ENCODE measurements at places on chromosomes 5 and 9. TPM values are rescaled to one million over a fixed set of nuclear protein-coding genes. Genes with fewer than 3 reads are reported as not detected.

The CSF1R gene
- 0.84 TPM for total RNA-seq

The GOLM1 gene
- total RNA-seq, result 142 TPM

The AJM1 gene
- 1.8 TPM for total RNA-seq

DNA sequence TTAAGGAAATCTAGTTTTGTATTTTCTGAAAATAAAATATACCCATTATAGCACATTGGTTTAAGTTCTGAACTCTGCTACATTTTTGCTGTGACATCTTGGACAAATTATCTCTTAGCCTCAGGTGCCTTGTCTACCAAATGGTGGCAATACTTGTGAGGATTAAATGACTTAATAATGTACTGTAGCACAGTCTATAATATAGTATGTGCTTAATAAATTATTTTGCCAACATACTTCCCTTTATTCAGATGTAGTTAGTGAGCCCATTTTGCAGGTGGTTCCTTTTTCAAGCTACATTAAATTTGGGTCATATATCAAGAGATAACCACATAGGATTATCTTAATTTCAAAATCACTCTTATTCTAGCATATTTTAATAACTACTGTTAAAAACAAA, 3.2 kb downstream of the ETF1 start:
- no peak for DNase-seq

DNA sequence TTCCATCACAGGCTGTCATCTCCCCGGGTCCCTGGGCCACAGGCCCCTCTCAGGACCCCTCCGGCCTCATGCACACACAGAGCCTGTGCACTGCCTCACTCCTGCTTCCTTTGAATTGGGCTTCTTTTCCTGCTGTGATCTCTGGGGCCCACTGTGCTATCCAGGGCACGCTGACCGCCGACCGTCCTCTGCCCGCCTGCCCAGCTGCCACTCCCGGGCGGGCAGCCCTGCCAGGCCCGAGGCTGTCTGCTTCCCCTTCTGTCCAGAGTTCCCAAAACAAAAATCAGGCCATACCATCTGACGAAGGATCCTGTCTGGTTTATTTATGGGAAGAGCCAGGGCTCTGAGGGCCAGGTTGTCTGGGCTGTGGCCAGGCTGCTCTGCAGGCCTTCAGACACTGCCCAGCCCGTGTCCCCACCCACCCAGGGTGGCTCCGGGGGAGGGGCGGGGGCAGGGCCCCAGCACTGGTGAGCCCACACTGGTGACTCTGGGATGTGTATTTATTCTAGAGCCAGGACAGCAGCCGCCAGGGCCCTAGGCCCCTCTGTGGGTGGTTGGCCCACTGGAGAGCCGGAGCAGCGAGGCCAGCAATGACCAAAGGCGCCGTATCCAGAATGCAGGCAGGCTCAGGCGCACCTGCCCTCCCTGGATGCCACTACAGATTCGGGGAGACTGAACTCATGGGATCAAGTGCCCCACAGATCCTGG, 57.0 kb downstream of the ADAMTS2 start:
- no peak for DNase-seq

DNA sequence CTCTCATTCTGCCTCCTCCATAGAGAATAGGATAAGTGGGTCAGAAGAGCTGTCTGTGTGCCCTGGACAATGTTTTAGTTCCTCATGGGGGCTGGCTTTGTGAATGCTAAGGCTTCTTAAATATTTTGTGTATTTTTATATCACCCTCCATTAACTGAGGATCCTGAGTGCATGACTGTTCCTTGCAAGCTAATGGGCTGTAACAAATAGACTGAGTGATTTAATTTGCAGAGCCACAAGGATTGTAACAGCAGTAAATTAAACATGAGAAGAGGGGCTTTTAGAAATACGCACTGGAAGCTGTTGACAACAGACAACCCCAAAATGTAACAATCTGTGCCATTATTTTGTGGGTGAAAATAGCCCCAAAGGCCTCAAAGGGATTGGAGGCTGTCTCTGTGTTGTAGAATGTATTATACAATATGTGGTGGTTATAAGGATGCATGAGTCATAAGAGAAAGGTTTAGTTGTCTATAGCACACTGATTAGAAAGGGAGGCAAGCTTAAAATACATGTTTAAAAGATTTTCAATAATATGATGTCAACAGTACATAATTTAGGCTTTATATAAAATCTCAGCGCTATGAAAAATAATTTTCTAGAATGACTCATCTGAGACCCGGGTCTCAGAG, 152.7 kb upstream of the ACTBL2 start:
- no peak for DNase-seq

DNA sequence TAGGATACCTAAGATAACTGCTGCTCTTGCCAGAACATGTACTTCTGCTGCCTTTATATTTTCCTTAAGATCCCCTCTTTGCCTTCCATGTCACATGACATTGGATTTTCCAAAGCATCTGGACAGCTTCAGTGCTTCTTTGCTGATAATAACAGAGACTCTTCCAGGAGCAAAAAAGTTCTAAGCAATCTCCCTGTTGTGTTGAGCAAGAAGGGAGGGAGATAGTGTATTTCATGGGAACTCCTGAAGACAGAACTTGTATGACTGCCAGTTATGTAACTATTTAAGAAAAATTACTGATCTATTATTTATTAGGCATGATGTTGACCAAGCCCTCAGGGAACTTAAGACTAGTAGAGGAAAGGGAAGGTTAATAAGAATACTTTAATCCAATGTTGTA, 454.7 kb downstream of the SPATA31D1 start:
- DNase-seq, result no peak

- DNase-seq, result no peak
Measured at GRCh38 chr9:129462360-129462759, 158.5 kb downstream of the C9orf50 start.

DNA sequence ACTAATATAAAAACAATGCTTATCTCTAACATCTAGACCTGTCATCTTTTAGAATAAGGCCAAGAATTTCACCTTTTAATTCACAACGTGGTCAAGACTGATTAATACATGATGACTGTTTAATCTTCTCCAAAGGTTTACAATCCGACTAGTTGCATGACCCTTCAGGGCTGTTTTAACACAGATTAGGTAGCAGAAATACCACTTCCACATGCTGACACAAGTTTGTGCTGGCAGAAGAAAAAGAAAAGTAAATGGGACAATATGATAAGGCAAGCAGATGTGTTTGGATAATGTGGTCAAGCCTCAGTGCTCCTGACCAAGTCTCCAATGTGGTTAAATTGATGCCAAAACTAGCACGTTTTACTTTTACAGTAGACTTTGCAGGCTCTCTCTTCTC, 31.1 kb downstream of the SEMA6A start:
- peak; percentile 18 for DNase-seq

GRCh38 chr5:138676556-138677193, 76.5 kb upstream of the CTNNA1 start:
- no peak for DNase-seq

DNA sequence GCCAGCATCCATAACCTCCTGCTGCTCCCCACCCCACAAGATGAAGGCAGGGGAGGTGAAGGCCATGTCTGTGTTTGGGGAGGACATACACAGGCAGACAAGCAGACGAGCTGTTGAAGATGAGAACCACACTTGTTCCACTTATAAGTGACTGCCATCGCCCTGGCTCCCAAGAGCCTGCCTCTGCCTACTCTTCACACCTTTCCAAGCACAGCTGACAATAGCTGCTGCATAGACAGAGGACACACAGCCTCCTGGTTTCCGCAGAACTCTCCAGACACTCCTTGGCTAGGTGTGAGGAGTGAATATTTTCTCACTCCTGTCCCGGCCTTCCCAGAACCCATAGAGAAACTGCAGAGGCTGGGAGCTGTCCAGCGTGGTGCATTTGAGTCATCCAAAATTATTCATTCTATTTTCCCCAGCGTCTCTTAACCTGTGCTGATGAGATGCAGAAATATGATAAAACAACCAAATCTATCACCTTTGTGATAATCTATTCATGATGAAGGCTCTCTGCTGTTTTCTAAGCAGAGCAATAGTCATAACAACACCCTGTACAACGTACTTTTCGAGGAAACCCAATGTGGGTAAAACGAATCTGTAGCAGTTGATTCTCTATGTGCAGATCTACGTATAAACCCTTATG, 24.7 kb downstream of the KLF9 start:
- peak; percentile 17 for DNase-seq

GRCh38 chr5:30405821-30406220, 787.7 kb upstream of the CDH6 start:
- no peak for DNase-seq

DNA sequence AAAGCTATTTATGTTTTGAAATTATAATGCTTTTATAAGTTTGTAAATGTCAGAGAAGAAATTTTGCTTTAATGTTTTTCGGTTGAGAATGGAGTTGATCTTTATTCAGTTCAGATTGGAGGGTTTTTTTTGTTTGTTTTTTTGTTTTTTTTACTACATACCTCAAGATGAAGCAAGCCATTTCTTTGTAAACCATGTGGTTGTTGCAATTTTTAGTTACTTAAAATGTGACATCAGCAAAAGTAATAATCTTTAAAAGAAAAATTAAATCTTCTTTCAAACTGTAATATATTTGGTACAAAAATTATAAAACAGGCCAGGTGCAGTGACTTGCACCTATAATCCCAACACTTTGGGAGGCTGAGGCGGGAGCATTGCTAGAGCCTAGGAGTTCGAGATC, 102.6 kb downstream of the CDC42SE2 start:
- no peak for DNase-seq

DNA sequence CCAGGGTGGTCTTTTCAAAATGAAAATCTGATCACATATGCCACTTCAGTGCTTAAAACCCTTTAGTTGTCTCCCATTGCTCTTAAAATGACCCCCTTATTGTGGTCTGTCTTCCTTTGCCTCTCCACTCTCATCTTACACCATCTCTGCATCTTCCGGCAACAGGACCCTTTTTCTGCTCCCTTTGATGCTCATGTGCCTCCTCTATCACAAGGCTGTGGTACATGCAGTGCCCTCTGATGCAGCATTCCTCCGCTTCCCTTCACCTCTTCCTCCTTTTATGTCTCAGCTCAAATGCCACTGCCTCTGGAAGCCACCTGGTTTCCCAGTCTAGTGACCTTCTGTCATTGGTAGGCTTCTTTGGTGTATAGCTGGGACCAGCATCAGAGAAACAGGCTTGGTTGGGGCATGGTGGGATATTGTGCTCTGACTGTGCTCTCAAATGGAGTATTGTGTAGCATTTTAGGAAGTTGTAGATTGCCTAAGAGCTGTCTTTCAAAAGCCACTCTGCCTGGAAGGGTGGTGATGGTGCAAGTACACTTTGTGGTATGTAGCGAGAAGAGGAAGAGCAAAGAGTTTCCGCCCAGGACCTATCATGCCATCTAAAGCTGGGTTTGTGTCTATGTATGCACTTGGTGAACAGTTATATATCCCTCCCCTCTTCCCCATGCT, 28.1 kb downstream of the ARHGAP26 start:
- no peak for DNase-seq

GRCh38 chr5:161707382-161707781, 21.9 kb downstream of the GABRA6 start:
- DNase-seq, result no peak

GRCh38 chr9:15618540-15619331, 65.9 kb downstream of the CCDC171 start:
- DNase-seq, result no peak

- DNase-seq, result no peak
Measured at GRCh38 chr9:15149450-15149849, 157.6 kb downstream of the TTC39B start.

- peak; percentile 42 for DNase-seq
Measured at GRCh38 chr5:125310749-125311148, 564.3 kb upstream of the ZNF608 start.
